ENCODE measurements at places on chromosomes 7 and 10.

DNA sequence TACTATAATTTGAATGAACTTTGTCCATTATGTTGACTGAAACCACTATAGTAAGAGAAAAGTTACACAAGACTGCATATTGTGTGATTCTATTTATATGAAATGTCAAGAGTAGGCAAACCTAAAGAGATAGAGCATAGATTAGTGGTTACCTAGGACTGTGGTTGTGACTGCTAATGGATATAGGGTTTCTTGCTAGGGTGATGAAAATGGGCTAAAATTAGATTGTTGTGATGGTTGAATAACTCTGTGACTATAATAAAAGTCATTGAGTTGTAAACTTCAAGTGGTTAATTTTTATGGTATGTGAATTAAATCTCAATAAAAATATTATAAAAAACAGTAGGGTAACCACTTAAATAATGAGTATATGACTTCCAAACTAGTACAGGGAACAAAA lies 142.9 kb upstream of the AHR start:
- no peak for DNase-seq

DNA sequence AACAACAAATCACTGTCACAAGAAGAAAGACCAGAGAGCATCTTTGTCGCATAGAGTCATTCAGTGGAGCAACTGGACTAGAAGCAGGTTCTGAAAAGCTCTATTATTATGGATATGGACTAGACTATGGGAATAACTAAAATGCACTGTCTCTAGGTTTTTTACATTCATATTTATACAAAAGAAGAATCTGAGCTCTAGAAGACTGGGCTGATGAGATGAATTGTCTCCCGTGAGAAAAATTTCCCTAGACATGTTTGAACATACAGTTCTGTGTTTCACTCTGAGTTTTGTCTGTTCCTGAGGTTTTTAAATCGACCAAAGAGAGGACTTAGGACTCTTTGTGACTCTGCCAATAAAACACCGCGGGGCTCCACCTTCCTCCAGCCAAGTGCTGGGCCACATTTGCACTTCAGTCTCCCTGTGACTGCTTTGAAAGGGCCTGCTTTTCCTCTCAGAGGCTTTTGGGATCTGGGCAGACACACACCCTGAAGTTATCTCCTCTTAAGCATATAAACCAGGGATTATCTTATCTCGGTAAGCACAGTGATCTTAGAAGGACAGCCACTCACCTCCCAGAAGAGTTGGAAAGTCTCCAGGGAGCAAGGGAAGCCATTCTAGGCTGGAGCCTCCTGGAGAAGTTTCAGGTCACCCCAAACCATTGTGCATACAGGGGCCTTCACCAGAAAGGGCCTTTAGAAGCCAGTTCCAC lies 101.0 kb upstream of the JCAD start:
- DNase-seq, result no peak

DNA sequence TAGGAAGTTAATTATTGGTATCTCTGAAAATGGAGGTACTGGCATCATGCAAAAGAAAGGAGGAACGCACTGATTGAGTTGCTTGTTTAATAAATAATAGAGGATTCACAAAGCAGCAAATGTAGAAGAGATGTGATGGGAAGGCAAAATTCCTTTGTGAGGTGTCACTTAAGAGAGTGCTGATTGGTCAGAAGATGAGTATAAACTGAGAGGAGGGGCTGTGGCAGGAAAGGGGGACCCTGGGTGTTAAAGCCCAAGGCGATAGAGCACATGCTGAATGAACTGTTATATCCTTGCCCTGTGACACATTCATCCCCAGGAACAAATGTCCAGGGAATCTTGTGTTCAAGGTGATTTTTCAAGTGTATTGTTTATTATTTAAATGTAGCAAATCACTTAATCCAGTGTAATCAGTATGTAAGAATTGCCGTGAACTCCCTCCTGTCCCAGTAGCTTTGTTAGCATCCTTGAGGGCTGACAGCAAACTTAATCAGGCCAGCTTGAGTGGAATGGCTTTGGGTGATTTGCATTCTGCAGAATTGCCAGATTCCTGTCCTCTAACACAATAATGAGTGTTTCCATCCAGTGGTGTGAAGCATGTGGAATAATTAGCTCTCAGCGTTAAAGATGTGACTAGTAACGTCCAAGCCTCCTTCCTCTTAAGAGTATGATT lies 111.9 kb downstream of the CHN2 start:
- DNase-seq, result no peak

GRCh38 chr10:83673316-83673715 lies 466.0 kb upstream of the GHITM start:
- no peak for DNase-seq

- DNase-seq, result no peak
These were observed 152.7 kb upstream of the NRP1 start for GRCh38 chr10:33487014-33487776.

DNA sequence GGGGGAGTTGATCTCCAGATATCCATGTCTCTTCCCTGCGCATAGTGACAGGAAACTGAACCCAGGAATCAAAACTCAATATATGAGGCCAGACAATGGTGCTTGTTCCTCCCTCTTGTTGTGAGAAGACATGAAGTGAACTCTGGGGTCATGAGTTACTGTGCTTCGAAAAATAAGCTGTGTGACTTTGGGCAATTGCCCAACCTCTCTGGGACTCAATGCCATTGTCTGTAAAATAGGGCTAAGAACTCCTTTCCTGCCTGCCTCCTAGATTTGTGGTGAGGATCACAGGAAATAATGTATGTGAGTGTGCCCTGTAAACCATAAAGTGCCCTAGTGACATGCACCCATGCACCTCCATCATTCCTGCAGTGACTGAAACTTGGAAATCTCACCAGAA lies 48.4 kb downstream of the SYPL1 start:
- DNase-seq, result no peak

DNA sequence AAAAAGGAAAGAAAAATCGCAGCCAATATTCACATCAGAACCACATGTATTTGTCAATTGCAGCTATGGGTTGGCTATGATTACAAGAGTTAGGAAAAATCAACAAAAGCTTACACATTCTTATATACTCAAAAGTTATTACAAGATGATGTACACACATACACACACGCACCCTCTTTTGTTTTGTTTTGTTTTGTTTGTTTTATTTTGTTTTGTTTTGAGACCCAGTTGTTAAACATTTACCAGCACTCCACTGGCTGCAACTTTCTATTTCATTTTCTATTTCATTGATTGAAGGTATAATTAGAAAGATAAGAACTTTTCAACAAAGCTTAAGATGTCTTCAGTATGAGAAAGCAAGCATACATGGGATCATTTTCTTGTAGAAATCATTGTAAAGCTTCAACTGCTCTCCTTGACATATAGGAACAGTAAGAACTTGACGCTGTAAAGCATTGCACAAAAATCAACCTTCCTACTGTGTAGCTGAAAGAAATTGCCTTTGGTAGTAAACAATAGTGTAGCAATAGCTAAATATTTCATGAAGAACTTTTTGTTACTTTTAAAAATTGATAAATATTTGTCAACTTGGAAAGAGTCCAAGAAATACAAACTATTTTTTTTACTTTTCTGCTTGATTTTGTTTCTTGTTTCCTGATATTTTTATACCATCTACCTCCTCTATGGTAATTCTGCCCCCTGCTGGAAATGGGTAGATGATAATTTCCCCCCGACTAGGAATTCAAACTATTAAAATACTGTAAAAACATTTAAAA lies 205.9 kb downstream of the MBL2 start:
- no peak for DNase-seq

DNA sequence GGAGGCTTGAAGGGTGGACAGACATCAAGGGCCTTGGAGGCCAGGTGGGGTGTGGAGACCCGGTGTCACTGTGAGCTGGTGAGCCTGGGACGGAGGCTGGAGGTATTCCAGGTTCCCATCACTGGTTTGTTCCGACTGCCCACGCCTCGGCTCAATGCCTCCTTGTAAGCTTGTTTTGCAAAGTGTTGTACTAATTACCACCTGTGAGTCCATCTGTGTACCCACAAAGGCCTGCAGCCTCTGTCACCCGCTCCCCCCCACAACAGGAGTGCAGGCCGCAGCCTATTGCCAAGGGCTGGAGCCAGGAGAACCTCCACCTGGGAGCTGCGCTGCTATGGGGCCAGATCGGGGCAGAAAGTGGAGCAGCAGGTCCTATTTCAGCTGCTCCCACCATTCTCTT lies 521.8 kb upstream of the DPP6 start:
- no peak for DNase-seq

- no peak for DNase-seq
These were observed 906 bp upstream of the MMD2 start for GRCh38 chr7:4959893-4960292.

- DNase-seq, result no peak
These were observed 52.5 kb downstream of the NCAPG2 start for GRCh38 chr7:158651968-158652565.

GRCh38 chr7:83096065-83096580 lies 66.6 kb downstream of the PCLO start:
- DNase-seq, result no peak

DNA sequence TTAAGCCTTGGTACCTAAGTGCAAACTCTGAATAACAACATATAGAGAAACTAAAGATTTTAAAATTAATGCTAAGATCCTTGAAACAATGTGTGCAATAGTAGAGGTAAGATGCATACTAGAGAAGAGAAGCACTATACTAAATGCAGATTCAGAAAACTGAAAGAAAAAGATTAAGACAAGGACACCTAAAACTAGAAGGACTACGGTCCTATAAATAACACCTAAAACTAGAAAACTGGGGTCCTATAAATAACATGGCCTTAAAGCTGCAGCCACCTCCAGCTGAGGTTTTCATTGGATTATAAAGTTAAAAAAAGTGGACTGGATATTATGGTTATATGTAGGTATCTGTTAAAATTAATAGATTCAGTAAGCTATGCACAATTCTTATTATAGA lies 320.9 kb downstream of the IPMK start:
- DNase-seq, result no peak

DNA sequence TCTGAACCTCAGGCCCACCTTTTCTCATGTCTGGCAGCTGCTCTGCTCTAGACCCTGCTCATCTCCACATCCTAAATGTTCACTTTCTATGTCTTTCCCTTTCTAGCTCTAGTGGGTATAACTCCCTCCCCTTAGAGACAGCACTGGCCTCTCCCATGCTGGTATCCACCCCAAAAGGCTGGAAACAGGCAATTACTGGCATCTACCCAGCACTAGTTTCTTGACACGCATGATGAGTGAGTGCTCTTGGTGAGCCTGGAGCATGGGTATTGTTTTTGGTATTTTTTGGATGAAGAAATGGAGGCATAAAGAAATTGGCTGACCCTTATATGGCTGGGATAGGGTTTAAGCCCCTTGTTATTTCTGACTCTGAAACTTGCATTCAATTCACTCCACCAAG lies 156.0 kb downstream of the EGFR start:
- no peak for DNase-seq

DNA sequence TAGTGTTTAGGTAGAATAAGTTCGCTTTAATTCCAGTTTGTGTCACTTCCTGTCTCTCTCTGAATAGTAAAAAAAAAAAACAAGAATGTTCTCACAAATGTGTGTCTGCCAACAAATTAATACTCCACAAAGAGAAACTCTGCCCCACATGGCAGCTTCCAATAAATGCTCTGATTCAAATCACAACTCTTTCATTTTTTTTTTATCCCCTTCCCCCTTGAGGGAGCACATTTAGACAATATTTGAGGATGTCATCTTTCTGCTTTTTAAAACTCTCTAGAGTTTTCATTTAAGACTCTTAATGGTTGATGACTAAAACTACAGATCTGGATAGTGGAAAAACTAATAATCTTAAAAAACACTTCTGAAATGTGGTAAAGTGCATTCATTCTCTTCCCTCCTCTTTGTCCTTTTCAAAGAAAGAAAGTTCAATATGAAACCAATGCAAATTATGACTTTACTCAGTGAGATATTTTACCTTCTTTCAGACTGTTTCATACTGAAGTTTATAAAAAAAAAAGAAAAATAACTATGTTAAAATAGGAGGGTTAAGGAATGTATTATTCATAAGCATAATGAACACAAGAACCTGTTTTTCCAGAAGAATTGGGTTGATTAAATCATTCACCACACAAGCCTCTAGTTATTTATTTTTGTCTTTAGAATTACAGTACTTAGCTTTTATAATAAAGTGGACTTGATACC lies 42.3 kb downstream of the ARID5B start:
- no peak for DNase-seq

DNA sequence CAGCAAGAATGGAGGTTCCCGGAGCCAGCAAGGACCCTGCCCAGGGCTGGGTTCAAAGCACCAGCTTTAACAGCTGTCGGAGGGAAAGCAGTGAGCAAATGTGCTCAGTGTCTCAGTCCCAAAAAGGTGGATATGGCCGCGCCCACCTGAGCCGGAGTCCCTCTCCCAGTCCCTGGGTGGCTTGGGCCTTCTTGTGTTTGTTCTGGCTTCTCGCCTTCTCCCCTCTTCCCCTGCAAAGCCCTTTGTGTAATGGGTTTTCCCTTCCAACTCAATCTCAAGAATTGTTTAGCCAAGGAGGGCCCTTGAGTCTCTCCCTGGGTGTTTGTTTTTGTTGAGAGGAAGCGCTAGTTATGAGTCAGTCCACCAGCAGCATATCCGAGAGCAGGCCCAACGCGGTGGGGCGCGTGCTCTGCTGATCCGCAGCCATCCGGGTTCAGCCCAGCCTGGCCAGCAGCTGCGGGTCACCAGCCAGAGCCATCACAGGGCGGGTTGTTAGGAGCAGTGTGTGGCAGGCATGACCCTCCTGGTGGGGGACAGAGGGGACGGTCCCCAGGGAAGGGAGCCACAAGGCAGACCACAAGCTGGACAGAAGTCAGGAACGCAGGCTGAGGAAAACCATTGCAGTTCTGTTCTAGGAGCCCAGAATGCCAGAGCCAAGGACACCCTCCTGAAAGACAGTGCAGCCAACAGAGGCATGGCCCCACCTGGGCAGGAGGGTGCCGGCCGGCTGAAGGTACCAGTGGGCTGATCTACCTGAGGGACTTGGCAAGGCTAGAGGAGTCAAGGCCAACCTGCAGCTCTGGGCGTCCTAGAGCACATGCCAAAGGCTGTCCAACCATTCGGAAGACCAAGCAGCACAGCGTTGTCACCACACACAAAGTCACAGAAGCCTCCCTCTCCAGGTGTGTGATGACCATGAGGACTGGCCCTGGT lies 21.3 kb downstream of the CALML3 start:
- DNase-seq, result no peak

DNA sequence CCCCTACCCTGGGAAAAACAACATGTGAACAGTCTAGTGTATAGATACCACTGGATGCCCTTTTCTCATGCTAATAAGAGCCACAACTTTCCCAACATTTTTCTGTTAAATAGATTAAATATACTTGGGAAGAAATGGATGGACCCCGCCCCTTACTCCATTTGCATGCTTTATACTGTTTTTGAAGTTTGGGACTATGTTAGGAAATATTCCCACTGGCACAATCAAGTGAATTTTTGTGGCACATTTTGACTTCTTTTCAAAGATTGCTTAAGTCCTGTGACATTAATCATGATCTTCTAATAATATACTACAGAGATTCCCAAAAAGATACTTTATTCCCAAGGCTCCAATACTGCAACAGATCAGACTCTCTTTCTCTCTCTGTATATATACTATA lies 216.6 kb downstream of the TWIST1 start:
- DNase-seq, result no peak

DNA sequence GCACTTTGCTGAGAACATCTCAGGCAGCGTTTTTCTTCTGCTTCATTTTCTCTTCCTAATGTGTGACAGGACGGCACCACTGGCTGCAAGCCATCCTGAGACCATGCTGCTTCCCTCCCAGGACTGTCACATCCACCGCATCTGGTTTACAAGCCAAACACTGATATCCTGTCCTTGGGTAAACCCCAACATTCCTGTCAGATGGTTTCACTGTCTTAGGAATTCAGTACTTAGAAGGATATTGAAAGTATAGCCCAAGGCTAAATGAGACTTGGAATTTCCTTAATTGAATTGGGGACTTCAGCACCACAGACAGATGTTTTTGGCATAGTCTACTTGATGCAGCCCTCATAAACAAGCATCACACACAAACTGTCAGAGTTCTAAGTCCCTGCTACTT lies 74.2 kb upstream of the PLXNA4 start:
- no peak for DNase-seq

Measured in CD8-positive, alpha-beta memory T cell (primary cell).